ENCODE measurements at places on chromosomes 2 and 18.

GRCh38 chr18:7291046-7291445 lies 60.2 kb downstream of the LRRC30 start:
- DNase-seq = no peak

- no peak for DNase-seq
These were observed 163.8 kb downstream of the RBM43 start for GRCh38 chr2:151097895-151098294.

DNA sequence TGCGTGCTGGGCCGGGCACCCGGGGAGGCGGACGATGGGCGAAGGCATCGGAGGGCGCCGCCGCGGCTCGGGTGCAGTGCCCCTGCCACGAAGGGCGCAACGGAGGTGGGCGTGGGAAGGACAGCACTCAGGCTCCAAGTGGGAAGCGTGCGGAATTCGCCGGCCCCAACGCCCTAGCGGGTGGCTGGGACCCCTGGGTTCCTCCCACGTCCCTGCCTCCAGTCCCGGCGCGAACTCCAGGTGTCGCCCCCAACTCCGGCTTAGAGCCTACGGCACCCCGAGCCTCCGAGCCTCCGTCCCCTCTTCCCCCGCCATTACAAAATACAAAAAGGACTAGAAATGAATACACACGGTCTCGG lies 1.3 kb downstream of the CYP27C1 start:
- DNase-seq = no peak

DNA sequence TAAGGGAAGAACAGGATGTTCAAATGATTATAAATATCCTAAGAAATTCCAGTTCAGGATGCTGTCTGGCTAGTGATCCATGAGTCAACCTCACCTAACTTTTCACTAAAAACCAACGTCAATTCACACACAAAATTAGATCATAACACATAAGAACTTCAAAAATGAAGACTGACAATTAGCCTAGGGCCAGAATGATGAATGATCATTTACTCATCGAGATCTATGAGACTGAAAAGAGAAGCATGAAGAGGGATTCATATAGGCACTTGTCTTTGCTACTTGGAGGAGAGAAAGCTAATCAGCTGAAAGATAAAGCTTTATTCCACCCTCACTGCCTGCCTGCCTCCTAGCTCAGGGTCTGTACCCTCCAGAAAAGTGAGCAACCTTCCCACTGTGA lies 29.8 kb downstream of the ADD2 start:
- DNase-seq = no peak

GRCh38 chr2:222851956-222852617 lies 8.7 kb upstream of the ACSL3 start:
- no peak for DNase-seq

- no peak for DNase-seq
These were observed 131.7 kb upstream of the CREB1 start for GRCh38 chr2:207397917-207398655.

GRCh38 chr18:41617647-41618046 lies 337.4 kb upstream of the PIK3C3 start:
- DNase-seq = no peak

DNA sequence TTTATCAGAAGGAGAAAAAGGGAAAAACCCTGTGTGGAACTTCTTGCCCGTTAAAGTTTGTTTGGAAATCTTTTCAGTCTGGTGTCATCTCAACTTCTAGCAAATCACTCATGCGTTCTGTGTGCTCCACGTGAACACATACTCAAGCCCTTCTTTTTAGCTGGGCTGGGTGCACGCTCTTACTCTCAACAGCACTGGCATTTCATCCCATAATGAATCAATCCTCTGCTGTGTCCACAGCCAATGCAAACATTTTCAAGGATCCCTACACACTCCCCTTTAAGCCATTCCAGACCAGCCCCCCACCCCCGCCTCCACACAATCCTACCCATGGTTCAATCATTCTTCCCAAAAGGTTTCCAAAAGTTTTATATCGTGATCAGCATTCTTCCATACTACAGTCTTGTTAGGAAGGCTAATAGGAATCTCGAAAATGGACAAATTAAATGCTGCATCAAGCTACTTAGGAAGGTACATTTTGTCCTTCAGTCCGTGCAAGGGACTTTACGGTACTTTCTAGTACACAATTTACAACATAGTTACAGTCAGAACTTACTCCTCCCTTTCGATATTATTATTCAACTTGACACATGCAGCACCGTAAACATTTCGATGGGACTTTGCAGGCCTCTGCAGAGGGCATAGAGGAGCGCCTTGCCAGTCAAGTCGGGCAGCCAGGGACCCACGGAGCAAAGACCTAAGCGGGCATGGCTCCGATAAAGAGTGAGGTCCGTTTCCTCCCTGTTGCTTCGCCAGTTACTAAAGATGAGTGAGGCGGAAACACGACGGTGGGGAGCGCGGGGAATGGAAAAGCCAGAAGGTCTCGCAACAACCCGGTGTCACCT lies 1.4 kb downstream of the PTGR3 start:
- no peak for DNase-seq

GRCh38 chr2:105431367-105432043 lies 32.7 kb upstream of the FHL2 start:
- no peak for DNase-seq

DNA sequence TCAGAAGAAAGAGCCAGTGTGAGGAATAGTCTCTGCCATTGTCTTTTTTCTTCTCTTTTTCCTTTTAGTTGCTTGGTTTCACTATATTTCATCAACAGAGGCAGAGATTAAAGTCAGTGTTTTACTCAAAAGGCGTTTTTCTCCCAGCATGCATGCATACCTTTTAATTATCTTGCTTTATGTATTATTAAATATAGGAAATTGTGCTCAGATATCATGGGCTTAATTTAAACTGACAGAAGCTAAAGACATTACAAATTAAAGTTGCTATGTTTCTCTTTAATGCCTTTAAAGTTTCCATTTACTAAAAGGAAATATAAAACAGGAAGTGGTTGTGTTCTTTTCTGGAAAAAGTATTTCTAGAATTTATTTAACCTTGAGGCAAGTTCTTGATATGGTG lies 223.3 kb upstream of the ATP5MC3 start:
- DNase-seq = no peak

DNA sequence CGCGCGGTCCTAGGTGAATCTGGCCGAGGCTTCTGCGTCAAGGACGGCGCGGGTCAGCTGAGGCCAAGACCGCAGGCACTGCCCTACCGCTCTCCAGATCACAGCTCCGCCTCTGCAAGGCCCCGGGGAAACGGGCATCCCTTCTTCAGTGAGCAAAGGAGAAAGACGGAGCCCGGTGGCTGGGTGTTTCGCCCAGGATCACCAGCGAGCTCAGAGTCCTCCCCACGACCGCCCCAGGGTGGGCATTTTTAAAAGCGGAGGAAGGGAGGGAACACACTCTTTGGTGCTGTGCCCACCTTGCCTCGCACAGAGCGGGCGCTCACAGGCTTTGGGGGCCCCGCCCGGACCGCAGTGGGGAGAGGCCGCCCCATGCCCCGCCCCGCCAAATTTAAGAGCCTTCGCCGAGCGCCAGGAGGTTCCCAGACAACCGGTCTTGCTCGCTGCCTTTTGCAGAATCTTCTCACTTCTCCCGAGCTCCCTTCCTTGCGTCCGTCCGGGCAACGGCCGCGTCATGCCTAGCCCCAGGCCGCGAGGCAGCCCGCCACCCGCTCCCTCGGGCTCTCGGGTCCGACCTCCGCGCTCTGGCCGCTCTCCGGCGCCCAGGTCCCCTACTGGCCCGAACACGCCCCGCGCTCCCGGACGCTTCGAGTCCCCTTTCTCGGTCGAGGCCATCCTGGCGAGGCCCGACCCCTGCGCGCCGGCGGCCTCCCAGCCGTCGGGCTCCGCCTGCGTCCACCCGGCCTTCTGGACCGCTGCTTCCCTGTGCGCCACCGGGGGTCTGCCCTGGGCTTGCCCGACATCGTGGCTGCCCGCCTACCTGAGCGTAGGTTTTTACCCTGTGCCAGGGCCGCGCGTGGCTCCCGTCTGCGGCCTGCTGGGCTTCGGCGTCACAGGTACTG lies at the start of gene NOTO:
Gene NOTO, plus strand, starts transcription at position 419 of the 899 bp plus-strand sequence. Its CDS starts 93 bp downstream, at position 512.
- no peak for DNase-seq

GRCh38 chr18:40186677-40187076 lies 1768.4 kb upstream of the PIK3C3 start:
- DNase-seq = no peak

- no peak for DNase-seq
These were observed 56.4 kb downstream of the MAP4K3 start for GRCh38 chr2:39380525-39381150.

- no peak for DNase-seq
These were observed 37.9 kb downstream of the FAM210A start for GRCh38 chr18:13688191-13689136.

GRCh38 chr2:121088251-121089165 lies 196.5 kb downstream of the TFCP2L1 start:
- DNase-seq = no peak

DNA sequence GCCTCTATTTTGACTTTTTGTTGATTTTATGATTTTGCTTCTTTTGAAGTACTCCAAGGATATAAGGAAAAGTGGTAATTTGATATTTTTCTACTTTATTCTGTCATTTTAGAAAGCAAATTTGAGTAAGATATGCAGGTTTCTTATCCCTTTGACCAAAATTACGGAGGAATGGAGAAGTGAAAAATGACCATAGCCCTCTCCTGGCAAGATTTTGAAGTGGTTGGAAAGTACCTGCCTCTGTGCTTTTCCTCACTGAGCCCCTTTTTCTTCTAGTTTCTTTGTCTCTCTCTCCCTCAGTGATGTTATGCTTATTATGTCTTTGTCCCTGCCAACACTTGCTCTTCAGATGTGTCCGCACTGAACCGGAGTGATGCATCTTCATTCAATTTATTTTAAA lies 898.1 kb downstream of the EPHA4 start:
- DNase-seq = no peak

DNA sequence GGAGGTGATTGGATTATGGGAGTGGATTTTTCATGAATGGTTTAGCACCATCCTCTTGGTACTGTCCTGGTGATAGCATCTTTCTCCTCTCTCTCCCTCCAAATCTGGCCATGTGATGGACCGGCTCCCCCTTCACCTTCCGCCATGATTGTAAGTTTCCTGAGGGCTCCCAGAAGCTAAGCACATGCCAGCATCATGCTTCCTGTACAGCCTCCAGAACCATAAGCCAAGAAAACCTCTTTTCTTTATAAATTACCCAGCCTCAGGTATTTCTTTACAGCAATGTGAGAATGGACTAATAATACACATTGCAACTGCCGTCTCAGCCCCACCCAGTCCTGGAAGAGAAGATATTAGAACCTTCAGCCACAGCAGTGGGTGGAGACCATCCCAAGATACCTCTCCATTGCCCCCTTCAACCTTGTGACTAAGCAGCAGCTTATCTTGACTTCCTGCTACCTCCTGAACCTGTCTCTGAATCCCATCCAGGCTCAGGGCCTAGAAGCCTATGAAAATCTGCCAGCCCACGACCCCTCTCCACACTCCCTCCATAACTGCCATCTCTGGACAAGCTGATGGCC lies 81.8 kb upstream of the AGAP1 start:
- DNase-seq = no peak
